COR-L47 (cell line): ENCODE measurements at places on chromosomes 6 and 20.

DNA sequence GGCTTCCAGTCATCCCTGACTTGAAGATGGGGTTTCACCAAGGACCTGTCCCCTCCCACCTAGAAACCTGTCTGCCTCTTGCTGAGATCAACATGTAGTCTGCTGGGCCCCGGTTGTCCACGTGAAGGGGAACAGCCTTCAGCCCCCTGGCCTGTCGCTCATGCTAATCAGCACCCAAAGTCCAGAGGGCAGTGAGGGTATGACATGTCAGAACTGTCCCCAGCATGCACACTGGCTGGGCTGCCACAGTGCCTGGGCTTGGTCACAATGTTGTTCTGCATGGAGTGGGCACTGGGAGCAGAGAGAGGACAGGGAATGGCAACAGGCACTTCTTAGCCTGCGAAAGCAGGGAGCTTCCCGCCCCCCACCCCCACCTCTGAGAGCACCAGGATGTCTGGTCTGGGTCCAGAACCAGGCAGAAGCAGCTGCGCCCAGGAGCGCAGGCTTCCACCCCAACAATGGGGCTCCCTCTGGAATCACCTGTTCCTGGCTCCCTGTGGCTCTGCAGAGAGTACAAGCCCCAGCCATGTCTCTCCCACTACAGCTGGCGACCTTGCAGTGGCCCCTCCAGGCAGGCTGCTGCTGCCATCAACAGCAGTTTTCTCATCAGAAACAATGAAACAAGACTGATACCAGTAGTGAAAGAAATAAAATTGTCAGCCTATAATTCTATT lies 182.7 kb downstream of the KHDRBS2 start:
- no peak for DNase-seq

DNA sequence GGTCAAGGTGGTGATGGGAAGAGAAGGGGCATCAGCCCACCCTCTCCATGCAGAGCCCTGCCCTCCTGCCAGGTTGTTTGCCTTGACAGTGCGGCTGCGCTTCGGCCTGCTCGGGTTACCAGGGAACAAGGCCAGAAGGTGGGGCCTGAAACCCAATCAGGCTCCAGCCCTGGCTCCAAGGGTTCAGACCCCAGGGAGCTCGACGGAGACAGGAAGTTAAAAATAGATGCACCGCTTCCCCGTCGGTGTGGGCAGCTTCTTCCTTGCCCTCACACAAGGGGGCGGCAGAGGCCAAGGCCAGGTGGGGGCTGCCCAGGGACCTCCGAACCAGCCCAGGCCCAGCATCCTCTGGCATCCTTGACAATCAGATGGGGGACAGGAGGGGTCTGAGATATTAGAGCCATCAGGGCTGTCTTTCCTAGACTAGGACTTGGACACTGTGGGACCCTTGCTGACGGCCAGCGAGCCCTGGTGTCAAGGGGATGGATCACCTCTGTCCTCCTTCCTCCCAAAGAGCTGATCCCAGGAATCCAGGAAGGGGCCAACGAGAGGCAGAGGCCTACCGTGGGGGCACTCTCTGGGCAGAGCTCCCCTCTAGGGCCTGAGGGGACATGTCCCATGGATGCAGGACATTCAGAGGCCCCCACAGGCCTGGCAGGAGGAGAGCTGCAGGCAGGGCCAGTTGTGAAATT lies 65.2 kb downstream of the RIPOR3 start:
- no peak for DNase-seq

- no peak for DNase-seq
These were observed 34.9 kb downstream of the UBD start for GRCh38 chr6:29524444-29525310.

- DNase-seq = no peak
These were observed 26.0 kb downstream of the MAS1 start for GRCh38 chr6:159916752-159917151.

GRCh38 chr6:41682497-41683272 lies 44.4 kb downstream of the MDFI start:
- DNase-seq = no peak

- DNase-seq = no peak
These were observed 43.4 kb downstream of the CLVS2 start for GRCh38 chr6:123039431-123039830.

DNA sequence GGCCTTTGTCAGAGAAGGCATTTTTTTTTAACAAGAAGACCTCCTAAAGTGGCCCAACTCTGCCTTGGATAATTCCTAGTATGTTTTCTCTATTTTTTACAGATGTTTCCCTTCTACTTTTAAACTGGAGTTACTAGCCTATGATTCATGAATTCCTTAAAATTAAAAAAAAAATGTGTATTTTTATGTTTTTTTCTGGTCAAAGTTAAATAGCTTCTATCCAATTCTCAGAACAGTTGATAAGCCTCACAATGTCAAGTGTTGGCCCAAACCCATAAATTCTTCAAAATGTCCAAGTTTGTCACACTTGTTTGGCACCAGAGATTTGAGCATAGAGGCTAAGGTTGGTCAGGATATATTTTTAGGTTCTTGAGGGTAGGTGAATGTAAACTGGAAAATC lies 64.0 kb downstream of the JAG1 start:
- no peak for DNase-seq

- no peak for DNase-seq
These were observed 366.2 kb upstream of the BTBD3 start for GRCh38 chr20:11551479-11551878.

GRCh38 chr6:90003069-90003795 lies 109.0 kb downstream of the GJA10 start:
- DNase-seq = no peak

DNA sequence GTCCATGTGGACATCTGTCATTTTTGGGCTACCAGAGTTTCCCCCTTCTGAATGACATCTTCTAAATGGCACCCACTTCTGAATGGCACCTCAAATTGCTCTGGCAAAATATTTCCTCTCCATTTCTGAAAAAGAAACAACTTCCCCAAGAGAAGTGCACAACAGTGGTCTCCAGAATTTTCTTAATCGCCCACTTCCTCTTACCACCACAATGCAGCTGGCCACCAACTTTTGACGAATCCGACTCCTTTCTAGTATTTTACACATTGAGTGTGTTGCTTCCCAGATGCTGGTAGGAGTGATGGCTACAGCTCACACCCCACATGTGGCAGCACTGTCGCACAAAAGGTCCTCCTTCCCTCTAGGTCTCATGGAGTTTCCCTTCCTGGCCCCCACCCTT lies 216.1 kb downstream of the FOXA2 start:
- DNase-seq = no peak

- no peak for DNase-seq
These were observed 54.0 kb downstream of the TMEM242 start for GRCh38 chr6:157269261-157269794.

DNA sequence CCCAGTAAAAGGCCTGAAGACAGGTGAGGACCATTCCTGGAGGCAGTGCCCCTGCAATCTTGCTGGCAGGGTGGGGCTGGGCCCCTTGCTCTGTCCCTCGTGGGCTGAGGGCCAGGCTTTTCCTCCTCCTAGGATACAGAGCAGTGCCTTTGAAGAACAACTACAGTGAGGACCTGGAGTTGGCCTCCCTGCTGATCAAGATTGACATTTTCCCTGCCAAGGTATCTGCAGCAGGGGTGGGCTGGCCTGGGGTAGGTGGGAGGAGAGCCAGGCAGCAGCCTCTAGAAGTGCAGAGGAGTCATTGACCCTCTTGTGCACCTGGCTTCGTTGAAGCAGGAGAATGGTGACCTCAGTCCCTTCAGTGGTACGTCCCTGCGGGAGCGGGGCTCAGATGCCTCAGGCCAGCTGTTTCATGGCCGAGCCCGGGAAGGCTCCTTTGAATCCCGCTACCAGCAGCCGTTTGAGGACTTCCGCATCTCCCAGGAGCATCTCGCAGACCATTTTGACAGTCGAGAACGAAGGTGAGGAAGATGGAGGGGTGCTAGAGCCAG lies 36.5 kb downstream of the PLCG1 start:
- DNase-seq = no peak

GRCh38 chr6:14524319-14524718 lies 406.7 kb downstream of the CD83 start:
- DNase-seq = no peak

- DNase-seq = peak; percentile 50
These were observed 82.6 kb upstream of the PREP start for GRCh38 chr6:105485456-105485855.

DNA sequence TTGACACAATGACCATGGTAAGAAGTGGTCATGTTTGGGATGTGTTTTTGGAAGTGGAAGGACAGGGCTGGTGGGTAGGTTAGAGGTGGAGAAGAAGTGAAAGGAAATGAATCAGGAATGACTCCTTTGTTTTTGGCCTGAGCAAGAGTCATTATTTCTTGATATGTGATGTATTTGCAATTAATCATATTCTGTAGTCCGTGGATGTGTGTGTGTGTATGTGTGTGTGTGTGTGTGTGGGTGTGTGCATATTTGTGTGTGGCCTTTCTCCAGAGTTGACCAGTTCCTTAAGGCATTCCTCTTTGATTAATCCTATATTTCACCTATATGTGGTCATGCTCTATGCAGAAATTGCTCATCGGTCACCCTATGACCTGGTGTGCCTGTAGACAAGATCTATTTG lies 130.7 kb downstream of the UTRN start:
- DNase-seq = no peak

GRCh38 chr6:16334671-16335070 lies 96.3 kb downstream of the GMPR start:
- DNase-seq = no peak

- no peak for DNase-seq
These were observed 101.9 kb upstream of the LY86 start for GRCh38 chr6:6486595-6486994.

DNA sequence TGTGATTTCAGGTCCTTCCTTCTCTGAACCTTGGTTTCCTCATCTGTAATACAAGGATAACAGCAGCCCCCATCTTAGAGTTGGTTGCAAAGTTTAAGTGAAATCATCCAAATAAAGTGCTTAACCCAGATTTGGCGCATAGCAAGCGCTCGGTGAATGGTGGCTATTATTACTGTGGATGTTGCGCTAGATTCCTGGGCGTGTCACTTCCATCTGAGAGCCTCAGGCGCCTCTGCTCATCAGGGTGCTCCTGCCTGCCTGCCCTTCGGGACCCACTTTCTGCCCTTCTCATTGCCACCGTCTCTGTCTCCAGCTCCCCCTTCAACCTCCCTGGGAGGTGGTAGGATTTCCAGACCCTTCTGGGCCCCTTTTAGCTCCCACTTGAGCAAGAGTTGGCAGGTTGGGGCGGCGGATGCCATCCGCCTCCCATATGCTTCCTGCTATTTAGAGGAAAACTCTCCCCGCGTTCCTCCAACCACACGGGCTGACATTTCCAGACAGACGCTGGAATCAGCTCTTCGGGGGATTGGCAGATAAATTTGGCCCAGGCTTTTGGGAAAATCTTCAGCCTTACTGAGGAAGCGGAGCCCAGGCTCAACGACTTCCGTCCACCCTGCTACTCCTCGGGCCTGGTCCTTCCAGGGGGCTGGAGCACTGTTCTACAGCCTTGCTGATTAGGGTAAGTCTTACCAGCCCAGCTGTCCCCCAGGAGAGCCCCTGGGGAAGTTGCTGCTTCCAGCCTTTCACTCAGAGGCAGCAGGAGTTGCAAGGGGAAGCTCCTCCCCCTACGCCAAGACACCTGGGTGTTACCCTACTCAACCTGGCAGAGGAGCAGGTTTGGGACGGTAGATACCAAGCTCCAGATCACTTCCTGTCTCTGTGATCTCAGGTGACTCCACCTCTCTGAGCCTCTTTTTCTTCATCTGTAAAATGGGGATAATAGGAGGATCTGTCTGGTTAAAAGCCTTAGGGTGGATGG lies 71.5 kb downstream of the DLGAP4 start:
- no peak for DNase-seq

DNA sequence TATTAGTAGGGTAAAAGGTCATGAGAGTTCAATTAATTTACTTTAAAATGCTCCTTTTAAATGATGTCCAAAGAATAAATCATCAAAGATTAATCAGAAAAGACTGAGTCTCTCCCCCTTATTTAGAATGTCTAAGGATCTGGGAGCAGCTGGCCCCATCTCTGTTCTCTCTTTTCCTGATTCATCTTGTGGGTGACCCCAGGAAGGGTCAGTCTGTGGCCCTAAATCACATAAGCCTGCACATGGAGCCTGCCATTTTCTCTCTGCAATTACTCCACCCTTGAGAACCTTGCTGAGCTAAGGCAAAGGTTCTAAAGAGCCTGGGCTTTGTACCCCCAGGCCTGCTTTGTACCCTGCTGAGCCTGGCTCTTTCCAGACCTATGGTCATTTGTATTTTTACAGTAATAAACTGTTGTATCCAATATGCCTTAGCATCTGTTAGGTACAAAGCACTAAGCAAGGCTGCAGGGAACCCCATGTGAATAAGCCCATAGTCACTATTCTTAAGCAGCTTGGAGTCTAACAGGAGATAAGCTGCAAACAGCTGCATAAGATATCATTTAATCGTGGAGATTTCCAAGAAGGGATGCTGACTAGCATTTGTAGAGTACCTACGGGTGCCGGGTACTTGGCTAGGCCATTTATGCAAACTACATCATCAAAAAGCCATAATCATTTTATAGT lies 431.0 kb upstream of the MARCKS start:
- DNase-seq = no peak

DNA sequence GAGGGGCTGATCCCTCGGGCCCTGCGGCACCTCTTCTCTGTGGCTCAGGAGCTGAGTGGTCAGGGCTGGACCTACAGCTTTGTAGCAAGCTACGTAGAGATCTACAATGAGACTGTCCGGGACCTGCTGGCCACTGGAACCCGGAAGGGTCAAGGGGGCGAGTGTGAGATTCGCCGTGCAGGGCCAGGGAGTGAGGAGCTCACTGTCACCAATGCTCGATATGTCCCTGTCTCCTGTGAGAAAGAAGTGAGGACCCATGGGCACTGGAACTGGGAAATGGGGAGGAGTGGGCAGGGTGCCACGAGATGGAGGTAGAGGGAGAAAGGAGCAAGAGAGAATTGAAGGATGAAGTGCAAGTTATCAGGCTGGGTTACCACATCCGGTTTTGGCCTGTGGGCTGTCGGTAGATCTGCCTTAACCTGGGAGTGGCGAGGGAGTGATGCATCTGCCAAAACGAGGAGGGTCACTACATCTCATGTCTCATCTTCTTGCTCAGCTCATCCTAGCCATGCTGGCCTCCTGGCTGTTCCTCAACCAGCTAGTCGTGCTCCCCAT lies 5.4 kb upstream of the PHF1 start:
- no peak for DNase-seq

DNA sequence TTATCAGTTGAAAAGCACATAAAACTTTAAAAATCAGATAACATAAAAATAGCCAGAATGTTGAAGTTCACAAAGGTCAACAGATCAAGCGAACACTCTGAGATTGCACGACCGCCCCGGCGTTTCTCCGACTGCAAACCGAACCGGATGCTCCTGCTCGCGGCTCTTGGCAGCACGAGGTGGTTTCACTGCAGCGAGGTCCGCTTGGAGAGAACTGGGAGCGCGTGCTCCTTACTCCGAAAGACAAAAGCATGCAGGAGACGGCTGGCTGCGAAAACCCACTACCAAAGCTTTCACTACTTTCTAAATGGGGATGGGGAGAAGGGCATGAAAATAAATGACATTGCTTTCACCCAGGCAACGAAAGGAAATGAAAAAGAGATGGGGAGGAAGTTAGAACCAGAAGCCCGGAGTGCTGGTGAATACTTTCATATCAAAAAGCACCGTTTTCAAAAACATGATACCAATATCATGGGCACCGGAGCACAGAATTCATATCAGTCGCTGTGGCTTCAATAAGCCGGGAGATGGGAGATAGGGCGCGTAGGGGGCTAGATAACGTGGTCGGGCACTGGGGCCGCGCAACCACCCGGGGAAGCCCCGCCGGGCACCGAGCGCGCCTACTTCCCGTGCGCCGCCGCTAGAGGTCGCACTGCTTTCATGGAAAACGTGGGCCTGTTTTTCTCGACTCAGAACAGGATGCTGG lies 8.3 kb upstream of the ANKRD60 start:
- DNase-seq = peak; percentile 54

GRCh38 chr6:133741375-133741861 lies 147.5 kb upstream of the TCF21 start:
- DNase-seq = peak; percentile 74

- no peak for DNase-seq
These were observed 46.9 kb downstream of the JAG1 start for GRCh38 chr20:10626896-10627295.
